ENCODE measurements at places on chromosomes 1 and 21. TPM values are rescaled to one million over a fixed set of nuclear protein-coding genes. Genes with fewer than 3 reads are reported as not detected.

CXADR gene
- 32.6 TPM for total RNA-seq

CRP gene
- not detected for total RNA-seq

PLA2G2C gene
- not detected for total RNA-seq

TNN gene
- 0.26 TPM for total RNA-seq

CACHD1 gene
- total RNA-seq = 40.8 TPM

MSH4 gene
- 0.56 TPM for total RNA-seq
